Stimulated activated CD8-positive, alpha-beta memory T cell treated with anti-CD3 and anti-CD28 coated beads, Interleukin-4, amount 100 ng/mL, for 1 hour (primary cell): ENCODE measurements at places on chromosomes 12 and 14.

- no peak for DNase-seq
Observed at GRCh38 chr14:61469781-61470180, 148.4 kb downstream of the PRKCH start.

DNA sequence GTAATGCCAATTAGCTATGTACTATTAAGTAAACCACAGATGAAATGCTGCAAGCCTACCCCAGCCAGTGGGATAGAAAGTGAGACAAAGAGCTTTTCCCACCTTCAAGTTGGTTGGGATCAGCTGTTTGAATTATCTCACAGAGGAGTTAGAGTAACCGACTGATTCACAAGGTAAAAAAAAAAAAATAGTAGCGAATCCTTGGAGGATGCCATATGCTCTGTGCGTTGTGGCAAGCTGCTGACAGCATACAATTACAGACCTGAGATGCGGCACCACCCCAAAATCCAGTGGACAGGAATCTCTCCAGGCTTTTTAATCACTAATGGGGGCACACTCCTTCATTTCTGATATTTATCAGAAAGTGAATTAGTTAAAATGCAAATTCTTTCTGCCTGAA is 157.0 kb upstream of the RMST start:
- no peak for DNase-seq

DNA sequence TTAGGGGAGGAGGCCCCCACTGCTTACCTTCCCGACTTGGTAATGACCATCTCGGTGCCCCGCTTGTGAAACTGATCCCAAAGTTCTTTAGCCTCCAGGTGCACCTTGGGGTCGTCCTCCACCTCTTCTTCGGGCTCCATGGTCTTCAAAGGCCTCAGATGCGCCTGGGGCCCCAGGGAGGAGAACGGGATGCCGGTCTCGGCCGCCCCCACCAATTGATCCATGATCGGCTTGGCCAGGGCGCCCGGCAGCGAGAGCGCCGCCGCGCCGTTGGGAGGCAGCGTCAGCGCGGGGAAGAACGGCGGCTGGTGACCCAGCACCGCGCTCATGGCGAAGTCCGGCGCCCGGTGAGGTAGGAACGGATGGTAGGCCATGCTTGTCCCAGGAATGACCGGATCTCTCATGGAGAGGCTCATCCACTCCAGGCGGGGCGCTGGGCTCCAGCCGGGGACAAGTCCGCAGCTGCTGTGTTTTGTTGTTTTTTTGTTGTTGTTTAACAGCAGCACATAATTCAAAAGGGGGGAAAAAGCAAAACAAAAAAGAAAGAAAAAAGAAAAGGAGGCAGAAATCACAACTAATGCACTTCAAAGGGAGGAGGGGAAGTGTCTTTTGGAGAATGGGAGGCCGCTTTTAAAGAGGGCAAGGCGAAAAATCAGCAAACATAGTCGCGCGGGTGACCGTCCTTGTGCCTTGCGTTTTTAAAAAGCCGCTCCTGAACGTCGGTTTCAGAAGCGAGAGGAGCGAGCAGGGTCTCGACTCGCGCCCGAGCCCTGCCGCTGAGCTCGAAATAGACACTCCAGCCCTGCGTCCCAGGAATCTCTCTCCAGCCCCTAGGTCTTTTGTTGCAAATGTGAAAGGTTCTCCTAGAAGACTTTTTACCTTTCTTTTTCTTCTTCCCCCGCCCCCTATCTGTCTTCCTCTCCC is 928 bp downstream of the TBX3 start:
- DNase-seq, result no peak

- DNase-seq, result no peak
Observed at GRCh38 chr12:126617312-126617711, 1552.1 kb downstream of the AACS start.

DNA sequence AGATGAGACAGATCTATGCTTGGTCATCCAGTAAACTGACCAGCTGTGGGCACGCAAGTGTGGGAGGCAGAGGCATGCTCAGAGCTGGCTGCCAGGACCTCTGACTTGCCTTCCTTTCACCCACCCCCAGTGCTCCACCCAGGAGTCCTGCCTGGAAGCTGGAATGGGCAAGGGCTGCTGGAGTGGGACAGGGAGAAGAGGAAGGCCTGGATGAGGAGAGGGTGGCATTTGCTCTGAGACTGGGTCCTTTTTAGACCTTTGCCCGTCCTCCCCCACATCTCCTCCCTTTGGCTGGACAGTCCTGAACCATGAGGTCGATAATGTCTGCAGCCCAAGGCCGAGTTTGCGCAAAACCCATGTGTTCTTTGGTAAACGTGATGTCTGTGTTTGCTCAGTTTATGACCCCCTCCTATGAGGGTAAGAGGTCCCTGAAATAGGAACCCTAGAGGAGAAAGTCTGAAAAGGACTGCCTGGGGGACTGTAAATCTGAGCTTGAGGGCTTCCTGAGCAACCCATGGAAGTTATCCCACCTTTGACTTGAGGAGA is 3.8 kb upstream of the INHBE start:
- DNase-seq, result no peak

GRCh38 chr14:99244367-99244901 is 27.6 kb downstream of the BCL11B start:
- DNase-seq, result no peak

DNA sequence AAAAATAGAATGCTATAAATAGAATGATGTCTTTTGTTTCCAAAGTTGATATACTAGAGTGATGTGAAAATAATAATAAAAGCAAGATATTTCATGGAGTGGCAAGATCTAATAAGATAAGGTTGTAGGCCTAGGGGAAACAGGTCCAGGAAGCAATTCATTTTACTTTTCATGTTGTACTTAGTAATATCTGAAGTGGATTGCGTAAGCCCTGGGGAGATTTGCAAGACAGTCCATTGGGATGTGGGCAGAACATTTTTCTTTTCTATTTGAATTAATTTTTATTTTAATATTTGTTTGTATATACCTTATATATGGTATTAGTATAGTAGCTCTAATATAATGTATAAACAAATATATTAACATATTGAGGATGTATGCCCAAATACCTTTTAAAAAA is 7.5 kb downstream of the NUBPL start:
- DNase-seq, result no peak

- DNase-seq, result peak; percentile 20
Observed at GRCh38 chr12:1605129-1606020, 11.0 kb upstream of the FBXL14 start.

DNA sequence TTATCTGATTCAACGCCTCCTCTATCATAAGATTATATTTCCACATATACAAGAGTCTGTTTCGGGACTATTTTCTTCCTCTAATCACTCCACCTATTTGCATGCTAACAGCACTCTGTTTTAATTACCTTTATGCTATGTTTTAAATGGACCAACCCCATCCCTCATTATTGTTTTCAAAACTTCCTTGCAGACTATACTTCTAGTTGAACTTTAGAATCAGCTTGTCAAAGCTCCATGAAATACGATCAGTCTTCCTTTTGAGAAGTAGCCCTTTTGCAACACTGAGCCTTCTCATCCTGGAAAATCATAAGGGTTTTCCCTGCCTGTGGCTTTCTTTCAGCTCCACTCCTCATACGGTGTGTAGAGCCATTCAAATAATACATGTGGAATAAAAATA is 36.9 kb downstream of the ATG14 start:
- no peak for DNase-seq

- DNase-seq, result no peak
Observed at GRCh38 chr14:46788994-46789393, 137.4 kb upstream of the RPL10L start.

DNA sequence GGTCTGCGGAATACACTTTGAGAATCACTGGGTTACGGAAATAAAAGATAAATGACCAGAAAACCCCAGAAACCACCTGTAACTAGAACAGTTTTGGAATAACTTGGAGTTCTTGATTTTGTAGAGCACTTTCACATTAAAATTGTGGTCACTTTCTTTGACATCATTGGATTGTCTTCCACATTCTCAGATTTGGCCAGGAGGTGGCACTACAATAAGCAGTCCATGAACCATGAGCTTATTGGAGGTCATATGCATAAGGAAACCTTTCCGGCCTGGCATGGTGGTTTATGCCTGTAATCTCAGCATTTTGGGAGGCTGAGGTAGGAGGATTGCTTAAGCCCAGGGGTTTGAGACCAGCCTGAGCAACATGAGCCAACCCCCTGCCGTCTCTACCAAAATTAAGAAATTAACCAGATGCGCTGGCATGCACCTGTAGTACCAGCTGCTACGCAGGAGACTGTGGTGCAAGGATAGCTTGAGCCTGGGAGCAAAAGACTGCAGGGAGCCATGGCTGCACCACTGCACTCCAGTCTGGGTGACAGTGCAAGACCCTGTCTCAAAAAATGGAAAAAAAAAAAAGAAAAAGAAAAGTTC is 107.7 kb upstream of the CAND1 start:
- no peak for DNase-seq

- DNase-seq, result no peak
Observed at GRCh38 chr14:99685151-99685591, 1.1 kb downstream of the CYP46A1 start.

GRCh38 chr12:25200703-25201102 is 5.7 kb downstream of the ETFRF1 start:
- DNase-seq, result no peak

DNA sequence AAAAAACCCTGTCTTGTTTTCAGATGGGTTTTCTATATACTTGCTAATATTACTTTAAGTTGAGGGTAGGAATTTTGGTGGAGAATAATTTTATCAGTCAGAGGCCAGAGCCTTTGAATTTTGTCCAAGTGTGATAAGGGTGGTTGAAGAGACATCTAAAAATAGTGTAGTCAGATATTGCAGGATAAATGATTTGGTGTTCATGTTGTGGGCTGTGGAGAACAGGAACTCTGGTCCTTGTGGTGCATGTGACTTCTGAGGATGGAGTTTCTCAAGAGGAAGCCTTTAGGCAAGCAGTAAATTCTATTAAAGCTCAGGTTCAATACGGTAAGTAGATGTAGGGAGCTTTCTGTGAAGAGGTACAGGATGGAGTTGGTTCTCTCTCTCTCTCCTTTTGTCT is 2.8 kb downstream of the ADAM21 start:
- no peak for DNase-seq

DNA sequence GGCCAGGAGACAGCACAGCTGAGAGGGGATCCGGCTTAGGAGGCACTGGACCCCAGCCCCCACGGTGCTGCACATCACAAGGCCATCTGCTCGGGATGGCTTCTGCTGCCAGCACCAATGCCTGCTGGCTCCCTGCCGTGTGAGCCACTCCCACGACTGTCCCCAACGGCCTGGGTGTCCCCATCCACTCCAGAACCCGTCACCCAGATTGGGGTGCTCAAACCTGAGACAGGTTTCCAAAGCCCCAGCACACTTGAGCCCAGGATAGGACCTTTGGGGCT is 102.4 kb downstream of the RFLNA start:
- DNase-seq, result no peak

GRCh38 chr12:6964605-6965025 is 5.8 kb downstream of the PHB2 start:
- DNase-seq, result no peak

- no peak for DNase-seq
Observed at GRCh38 chr12:99455350-99456035, 192.1 kb upstream of the GARIN6 start.

- DNase-seq, result no peak
Observed at GRCh38 chr12:115194448-115194847, 510.5 kb upstream of the TBX3 start.

- DNase-seq, result no peak
Observed at GRCh38 chr14:95499354-95499750, 17.1 kb downstream of the SYNE3 start.

- DNase-seq, result no peak
Observed at GRCh38 chr12:10223208-10223607, 10.5 kb downstream of the GABARAPL1 start.

DNA sequence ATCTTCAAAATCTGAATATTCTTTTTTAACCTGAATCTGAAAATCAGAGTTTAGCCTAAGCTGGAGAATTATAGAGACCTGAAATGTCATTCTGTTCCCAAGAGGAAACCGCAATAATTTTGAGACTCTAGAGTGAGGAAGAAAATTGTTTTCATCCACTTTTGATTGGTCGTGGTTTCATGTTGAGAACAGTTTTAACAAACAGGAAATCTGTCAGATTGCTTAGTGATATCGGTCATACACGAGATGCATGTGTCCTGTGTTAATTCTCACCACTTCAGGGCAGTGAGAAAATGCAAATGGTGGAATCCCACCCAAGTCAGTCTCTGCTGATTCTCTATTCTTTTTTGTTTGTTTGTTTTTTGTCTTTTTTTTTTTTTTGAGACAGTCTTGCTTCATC is 1498.5 kb upstream of the TMEM132C start:
- DNase-seq, result no peak

DNA sequence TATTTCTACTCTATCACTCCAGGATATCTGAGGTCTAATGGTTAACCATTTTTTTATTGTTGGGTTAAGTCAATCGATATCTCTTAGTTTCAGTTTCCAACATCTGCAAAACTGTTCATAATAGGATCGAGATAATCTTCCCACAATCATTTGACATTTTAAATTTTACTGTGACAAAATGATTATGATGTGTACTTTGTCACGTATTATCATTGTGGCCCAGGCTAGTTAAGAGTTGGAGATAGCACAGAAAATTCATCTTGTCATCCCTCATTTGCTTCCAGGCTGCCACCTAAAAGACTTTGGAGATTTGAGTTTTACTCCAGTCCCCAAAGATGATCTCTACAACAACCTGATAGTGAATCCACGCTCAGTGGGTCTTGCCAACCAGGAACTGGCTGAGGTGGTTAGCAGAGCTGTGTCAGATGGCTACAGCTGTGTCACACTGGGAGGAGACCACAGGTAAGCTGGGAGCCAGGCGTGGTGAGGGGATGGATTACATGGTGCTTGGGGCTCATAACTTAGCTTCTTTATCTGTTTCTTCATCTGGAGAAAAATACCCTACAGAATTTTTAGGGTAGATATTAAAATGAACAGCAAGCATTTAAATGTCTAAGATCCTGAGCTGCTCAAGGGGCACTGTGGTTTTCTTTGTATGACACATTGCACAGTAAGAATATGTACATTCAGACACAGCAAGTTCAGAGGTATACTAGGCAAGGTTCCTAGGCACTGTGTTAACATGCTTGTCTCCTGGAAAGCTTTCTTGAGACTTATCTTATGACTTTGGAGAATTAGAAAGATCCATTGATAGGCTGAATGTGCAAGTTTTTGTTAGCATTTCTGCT is 22.4 kb downstream of the ARG2 start:
- DNase-seq, result no peak

DNA sequence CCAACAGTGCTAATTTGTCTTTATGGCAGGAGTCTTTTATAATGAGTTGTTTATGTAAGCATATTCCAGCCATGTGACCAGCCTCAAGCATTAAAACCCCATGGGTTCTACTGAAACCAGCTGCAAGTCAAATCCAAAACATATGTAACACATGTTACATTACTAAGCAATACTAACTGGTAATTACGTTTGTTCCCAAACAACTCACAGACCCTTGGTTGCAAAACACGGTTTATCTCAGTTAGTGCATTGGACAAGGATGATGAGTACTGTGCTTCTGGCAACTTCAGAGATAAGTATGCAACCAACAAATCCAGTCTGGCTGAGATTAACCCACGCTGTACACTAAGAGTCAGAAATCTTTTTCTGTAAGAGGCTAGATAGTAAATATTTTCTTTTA is 110.1 kb upstream of the FAR2 start:
- no peak for DNase-seq
